ENCODE measurements at places on chromosomes 2 and 18. TPM values are rescaled to one million over a fixed set of nuclear protein-coding genes. Genes with fewer than 3 reads are reported as not detected.

Gene CSRNP3
- total RNA-seq: 1.2 TPM

Gene ARHGAP28
- total RNA-seq: 2.4 TPM

Gene MBOAT2
- total RNA-seq: 108 TPM

Gene RIT2
- total RNA-seq: not detected

Gene TCF23
- total RNA-seq: not detected

Gene CPS1
- total RNA-seq: 4.7 TPM

Gene MXD1
- total RNA-seq: 155 TPM

Gene NAT8
- not detected for total RNA-seq

Gene DLX2
- total RNA-seq: not detected

Gene C1GALT1C1L
- total RNA-seq: 0.16 TPM

Gene FBXO41
- 0.92 TPM for total RNA-seq

Gene IL36A
- 167 TPM for total RNA-seq

Gene RAB6D
- total RNA-seq: not detected

Gene NEU2
- total RNA-seq: not detected

Gene TUBB6
- 201 TPM for total RNA-seq

Gene HJURP
- total RNA-seq: 9.4 TPM

Gene MDH1B
- total RNA-seq: 0.76 TPM

Gene HOXD11
- total RNA-seq: not detected

Gene SPDYA
- 0.92 TPM for total RNA-seq

Gene SLC14A1
- 0.52 TPM for total RNA-seq

Gene CD226
- 0.44 TPM for total RNA-seq

Gene MAL
- 382 TPM for total RNA-seq

Gene LONRF2
- 0.48 TPM for total RNA-seq

Gene GAD1
- 1.1 TPM for total RNA-seq

Gene GALNT13
- 0.04 TPM for total RNA-seq

Gene LRPPRC
- 59.9 TPM for total RNA-seq

Gene ASPRV1
- total RNA-seq: 0.16 TPM

Gene OTX1
- total RNA-seq: 1.8 TPM

Gene CCDC85A
- 0.24 TPM for total RNA-seq

Gene POMC
- 0.44 TPM for total RNA-seq

Gene SCN9A
- total RNA-seq: 0.28 TPM

Gene DQX1
- 5.6 TPM for total RNA-seq

Gene DNER
- 0.60 TPM for total RNA-seq

Gene SERPINB12
- 0.60 TPM for total RNA-seq

Gene CXCR1
- total RNA-seq: 0.72 TPM

Gene MAP4K3
- 12.4 TPM for total RNA-seq

Gene SALL3
- not detected for total RNA-seq

Gene STPG4
- 0.16 TPM for total RNA-seq

Gene AGXT
- total RNA-seq: not detected

Gene SUCLG1
- 90.5 TPM for total RNA-seq

Gene TWIST2
- 0.48 TPM for total RNA-seq

Gene RAPH1
- 27.7 TPM for total RNA-seq

Gene SETBP1
- total RNA-seq: 8.5 TPM

Gene IRS1
- total RNA-seq: 13.9 TPM

Gene B3GNT2
- total RNA-seq: 20.2 TPM

Gene SLC5A6
- 15.6 TPM for total RNA-seq
